ENCODE measurements at places on chromosomes 3 and 15. TPM values are rescaled to one million over a fixed set of nuclear protein-coding genes. Genes with fewer than 3 reads are reported as not detected.

The DISP2 gene
- 0.38 TPM for total RNA-seq

The RPP14 gene
- total RNA-seq, result 17.4 TPM

The HRG gene
- not detected for total RNA-seq

The ZNF860 gene
- total RNA-seq, result 1.5 TPM

The SIAH2 gene
- total RNA-seq, result 8.4 TPM

The ALPK3 gene
- 104 TPM for total RNA-seq

The SLC28A2 gene
- total RNA-seq, result not detected

The EPHB1 gene
- 14.5 TPM for total RNA-seq

Measured in bladder microvascular endothelial cell (primary cell).